SJSA1 (cell line): ENCODE measurements at places on chromosomes 11 and 22. TPM values are rescaled to one million over a fixed set of nuclear protein-coding genes. Genes with fewer than 3 reads are reported as not detected.

- no peak for DNase-seq
- no peak overlapping the region for H3K4me3 ChIP-seq
- H3K36me3 ChIP-seq = no peaks in the 10 kb centered on the region
- no peaks in the 10 kb centered on the region for H3K4me1 ChIP-seq
- H3K27me3 ChIP-seq = no peaks in the 10 kb centered on the region
These were observed 169.0 kb downstream of the BUD13 start for GRCh38 chr11:116603728-116604323.

GRCh38 chr22:42596336-42596735, 18.3 kb downstream of the POLDIP3 start:
- DNase-seq = no peak
- no peak overlapping the region for H3K4me3 ChIP-seq
- H3K36me3 ChIP-seq = peaks cover 99% of the 10 kb centered on the region
- H3K27ac ChIP-seq = no peak overlapping the region

The HBG1 gene
- not detected in 2 replicates for total RNA-seq

DNA sequence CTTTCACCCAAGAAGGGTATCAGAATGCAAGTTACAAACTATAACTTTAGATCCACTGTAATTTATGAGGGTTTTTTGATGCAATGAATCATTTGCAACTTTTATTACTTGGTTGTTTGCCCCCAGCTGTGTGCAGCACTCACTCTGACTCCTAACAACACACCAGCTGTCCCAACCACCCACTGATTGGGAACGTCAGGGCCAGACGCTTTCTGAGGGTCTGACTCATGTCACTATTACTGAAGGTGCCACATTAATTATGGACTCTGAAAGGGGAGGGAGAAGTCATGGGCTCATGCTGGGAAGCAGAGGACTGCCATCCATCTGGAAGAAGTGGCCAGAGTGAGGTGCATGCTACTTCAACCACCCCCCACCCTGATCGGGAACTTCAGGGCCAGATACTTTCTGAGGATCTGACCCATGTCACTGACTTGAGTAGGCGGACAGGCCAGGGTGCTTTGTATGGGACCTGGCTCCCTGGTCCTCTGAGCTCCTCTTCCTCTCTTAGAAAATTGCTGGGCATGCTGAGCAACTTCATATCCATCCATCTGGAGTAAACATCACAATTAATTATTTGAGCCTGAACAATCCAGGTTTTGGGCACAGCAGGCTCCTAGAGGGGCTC, 44.9 kb upstream of the DRD2 start:
- H3K27me3 ChIP-seq = no peaks in the 10 kb centered on the region
- no peaks in the 10 kb centered on the region for H3K4me1 ChIP-seq
- DNase-seq = no peak

- H3K36me3 ChIP-seq = no peaks in the 10 kb centered on the region
- DNase-seq = no peak
- no peaks in the 10 kb centered on the region for H3K27me3 ChIP-seq
- no peak overlapping the region for H3K27ac ChIP-seq
These were observed 64.1 kb upstream of the WNT11 start for GRCh38 chr11:76270389-76270788.

DNA sequence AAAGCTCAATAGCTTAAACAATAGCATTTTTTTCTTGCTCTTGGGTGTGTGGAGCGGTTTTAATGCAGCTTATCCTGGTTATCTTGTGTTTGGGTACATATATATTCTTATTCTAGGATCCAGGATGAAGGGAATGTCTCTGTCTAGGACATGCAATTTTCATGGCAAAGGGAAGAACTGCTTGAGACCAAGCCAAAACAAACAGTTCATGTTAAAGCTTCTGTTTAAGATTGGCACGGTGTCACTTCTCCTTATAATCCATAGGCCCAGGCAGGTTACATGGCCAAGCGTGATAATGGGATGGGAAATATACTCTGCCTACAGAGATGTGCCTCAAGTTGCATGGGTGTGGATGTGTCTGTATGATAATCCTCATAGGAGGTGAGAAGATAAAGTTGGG, 177.1 kb upstream of the PGR start:
- H3K4me3 ChIP-seq = no peak overlapping the region
- no peak overlapping the region for H3K27ac ChIP-seq

GRCh38 chr11:71452199-71453036, 585 bp upstream of the NADSYN1 start:
- no peak for DNase-seq
- H3K4me3 ChIP-seq = peak overlapping the region; percentile 78
- H3K27ac ChIP-seq = no peak overlapping the region
- H3K4me1 ChIP-seq = 0 out of 2 replicates have a peak, but pooled peaks cover 3% of the 10 kb centered on the region
- no peaks in the 10 kb centered on the region for H3K27me3 ChIP-seq
- peaks cover 9% of the 10 kb centered on the region; the same call in 1 of the 2 replicates for H3K36me3 ChIP-seq

- peaks cover 52% of the 10 kb centered on the region for H3K4me1 ChIP-seq
- peak; percentile 57 for DNase-seq
- no peaks in the 10 kb centered on the region for H3K27me3 ChIP-seq
- no peak overlapping the region for H3K27ac ChIP-seq
- H3K36me3 ChIP-seq = peaks cover 46% of the 10 kb centered on the region
These were observed 15.8 kb downstream of the CCND1 start for GRCh38 chr11:69656536-69657455.

- H3K27ac ChIP-seq = no peak overlapping the region
- 0 out of 2 replicates have a peak, but pooled peaks cover 3% of the 10 kb centered on the region for H3K27me3 ChIP-seq
- H3K4me3 ChIP-seq = no peak overlapping the region
- DNase-seq = no peak
- no peaks in the 10 kb centered on the region for H3K36me3 ChIP-seq
These were observed 17.1 kb downstream of the VWCE start for GRCh38 chr11:61278001-61278470.

The RCOR2 gene
- total RNA-seq = 1.5 and 1.6 TPM in 2 replicates

DNA sequence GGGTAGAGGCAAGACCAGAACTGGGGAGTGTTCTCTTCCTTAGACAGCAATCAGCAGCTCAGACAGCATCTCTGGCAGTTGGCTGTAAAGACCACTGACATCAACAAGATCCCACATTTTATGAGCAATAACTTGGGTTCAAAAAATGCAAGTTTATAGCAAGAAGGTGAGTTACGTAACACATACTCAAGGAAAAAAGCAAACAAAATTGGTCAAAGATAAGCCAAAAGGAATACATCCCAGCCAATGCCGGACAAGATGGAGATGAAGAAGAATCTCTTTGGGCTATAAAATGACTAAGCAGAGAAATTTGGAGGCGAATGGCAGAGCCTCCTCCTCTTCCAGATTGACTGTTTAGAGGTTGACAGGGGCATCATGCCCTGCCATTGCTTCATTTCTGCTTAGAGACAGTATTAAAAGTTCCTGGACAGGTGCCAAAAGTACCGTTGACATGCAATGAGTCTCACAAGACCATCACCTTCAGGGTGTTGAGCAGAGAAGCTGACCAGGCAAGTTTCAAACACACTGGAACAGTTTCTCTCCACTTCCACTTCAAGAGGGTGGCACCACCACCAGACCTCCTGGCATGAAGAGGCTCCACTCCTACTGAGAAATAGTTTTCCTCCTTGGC, 55.9 kb downstream of the ENDOD1 start:
- no peak overlapping the region for H3K4me3 ChIP-seq
- no peaks in the 10 kb centered on the region for H3K4me1 ChIP-seq
- H3K27me3 ChIP-seq = no peaks in the 10 kb centered on the region
- H3K36me3 ChIP-seq = no peaks in the 10 kb centered on the region
- H3K27ac ChIP-seq = no peak overlapping the region

- H3K4me3 ChIP-seq = no peak overlapping the region
- H3K27me3 ChIP-seq = no peaks in the 10 kb centered on the region
- H3K27ac ChIP-seq = no peak overlapping the region
- H3K4me1 ChIP-seq = no peaks in the 10 kb centered on the region
- H3K36me3 ChIP-seq = no peaks in the 10 kb centered on the region
These were observed 73.8 kb upstream of the PARVA start for GRCh38 chr11:12303421-12304149.

DNA sequence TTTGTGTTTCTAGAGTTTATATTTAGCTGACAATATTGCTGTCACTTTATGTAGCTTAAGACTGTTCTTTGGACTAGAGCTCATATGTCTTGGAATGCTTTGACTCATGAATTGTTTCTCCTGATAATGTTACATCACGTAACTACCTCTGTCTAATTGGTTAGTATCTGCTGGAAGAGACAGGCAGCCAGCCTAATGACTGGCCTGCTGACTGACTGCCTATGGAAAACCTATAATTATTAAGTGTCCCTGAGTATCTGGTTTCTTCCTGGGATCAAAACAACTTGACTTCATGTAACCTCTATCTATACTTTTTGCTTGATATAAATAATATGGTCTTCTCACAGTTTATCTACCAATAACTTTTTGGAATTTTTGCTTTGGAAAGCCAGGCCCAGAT, 9.4 kb downstream of the SOX6 start:
- no peaks in the 10 kb centered on the region for H3K36me3 ChIP-seq
- DNase-seq = no peak
- no peaks in the 10 kb centered on the region for H3K27me3 ChIP-seq

The NXPE2 gene
- 0.29 TPM in 1 of 2 replicates, not detected in the other for total RNA-seq
